Gastroesophageal sphincter (tissue), 4 donors: ENCODE measurements at places on chromosomes 11 and 22. TPM values are rescaled to one million over a fixed set of nuclear protein-coding genes. Genes with fewer than 3 reads are reported as not detected.
A peak's percentile ranks its signal among the peaks of the same experiment; 100 is the strongest.

GRCh38 chr11:31443802-31444201, 65.6 kb downstream of the IMMP1L start:
- ATAC-seq = no peak

DNA sequence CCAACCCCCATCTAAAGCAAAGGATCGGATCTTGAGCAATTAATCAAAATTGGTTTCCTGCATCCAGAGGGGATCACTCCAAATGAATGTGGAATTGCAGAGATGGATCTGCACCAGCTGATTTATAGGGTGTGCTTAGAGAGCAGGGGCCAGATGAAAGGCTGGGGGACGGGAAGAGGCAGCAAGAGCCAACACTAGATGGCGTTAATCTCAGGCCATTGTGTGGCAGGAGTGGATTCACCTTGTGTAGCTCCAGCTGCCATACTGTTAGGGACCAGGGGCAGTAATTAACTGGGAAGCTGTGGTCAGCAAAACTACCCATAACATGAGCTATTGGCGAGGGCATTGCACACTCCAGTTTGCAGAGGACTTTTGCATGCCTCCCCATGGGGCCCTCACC, 35.6 kb downstream of the SERPINH1 start:
- no peak for ATAC-seq

GRCh38 chr11:105774899-105775298, 165.0 kb downstream of the GRIA4 start:
- ATAC-seq = no peak

GRCh38 chr11:69834811-69835800, 15.9 kb upstream of the FGF3 start:
- no peak for ATAC-seq

DNA sequence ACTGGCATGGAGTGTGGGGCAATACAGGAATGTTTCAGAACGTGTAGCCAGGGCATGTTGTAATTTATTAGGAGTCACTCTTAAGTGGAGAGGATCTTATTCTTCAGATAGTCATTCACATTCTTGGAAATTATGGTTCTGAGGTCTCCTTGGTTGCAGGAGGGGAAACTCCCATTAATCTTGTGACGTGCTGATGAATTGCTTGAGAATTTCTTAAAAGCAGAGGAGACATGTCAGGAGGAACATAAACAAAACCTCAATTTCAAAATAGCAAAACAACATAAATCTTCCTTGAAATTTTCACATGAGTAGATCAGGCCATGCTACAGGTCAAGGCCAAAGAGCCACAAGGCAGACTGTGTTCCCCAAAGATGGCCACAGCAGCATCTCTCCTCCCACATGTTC, 50.4 kb downstream of the ADM start:
- peak; percentile 53 for ATAC-seq

DNA sequence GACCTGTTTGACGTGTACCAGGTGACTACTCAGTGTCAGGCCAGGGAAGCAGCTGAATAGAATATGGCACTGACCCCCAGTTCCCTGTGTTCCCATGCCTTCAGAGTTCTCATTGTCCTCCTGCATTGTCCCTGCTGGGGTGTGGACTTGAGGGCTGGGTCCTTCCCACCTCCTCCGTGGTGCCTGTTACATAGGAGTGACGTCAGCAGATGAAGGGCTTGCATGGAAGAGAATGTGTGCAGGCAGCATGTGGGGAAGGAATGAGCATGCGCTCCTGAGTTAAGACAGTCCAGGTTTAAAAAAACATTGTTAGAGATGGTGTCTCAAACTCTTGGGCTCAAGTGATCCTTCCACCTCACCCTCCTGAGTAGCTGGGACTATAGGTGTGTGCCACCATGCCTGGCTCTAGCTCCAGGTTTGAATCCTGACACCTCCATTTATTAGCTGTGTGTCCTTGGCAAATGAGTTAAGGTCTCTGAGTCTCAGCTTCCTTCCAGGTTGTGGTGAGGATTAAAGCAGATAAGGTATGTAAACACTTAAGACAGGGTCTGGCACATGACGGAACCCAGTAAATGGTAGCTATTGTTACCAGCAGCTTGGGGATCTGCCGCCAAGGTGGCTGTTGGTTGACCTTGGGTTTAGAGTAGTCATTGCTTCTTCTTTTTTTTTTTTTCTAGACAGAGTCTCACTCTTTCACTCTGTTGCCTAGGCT, 7.5 kb upstream of the SOX10 start:
- ATAC-seq = no peak

- no peak for ATAC-seq
Measured at GRCh38 chr11:117752721-117753237, 44.2 kb downstream of the DSCAML1 start.

- no peak for ATAC-seq
Measured at GRCh38 chr11:10752061-10752460, 1.0 kb downstream of the CTR9 start.

DNA sequence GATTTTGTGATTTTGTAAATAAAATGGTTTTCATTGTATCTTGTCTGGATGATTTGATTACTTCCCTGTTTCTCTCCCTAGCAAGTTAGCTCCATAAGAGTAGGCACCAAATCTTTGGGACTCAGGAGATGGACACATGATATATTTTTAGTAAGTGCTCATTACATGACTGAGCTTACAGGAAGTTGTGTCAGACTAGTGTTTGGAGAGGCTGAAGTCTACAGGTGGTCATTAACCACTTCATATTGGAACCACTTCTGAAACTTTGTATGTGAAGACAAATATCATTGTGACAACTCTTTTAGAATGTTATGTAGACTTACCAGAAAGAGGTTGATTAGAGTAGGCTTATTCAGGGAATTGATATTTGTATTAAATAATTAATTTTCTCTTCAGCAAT, 19.1 kb downstream of the ARHGAP42 start:
- no peak for ATAC-seq

The SPON1 gene
- 121 TPM for total RNA-seq

The LMNTD2 gene
- 2.1 TPM for total RNA-seq

DNA sequence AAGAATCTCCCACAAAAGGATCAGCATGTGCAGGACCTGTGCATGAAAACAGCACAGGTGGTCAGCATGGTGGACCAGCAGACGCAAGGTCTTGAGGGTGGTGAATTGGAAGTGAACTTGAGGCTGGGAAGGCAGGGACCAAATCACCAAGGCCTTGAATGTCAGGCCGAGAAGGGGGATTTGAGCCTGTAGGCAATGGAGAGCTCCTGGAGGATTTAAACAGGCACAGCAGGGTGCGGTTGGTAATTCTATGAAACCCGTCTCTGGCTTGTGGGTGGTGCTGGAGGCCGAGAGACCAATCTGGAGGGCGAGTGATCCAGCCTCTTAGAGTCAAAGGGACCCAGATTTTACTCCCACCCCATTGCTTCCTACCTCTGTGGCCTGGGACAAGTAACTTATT, 2.4 kb downstream of the TSKU start:
- no peak for ATAC-seq

DNA sequence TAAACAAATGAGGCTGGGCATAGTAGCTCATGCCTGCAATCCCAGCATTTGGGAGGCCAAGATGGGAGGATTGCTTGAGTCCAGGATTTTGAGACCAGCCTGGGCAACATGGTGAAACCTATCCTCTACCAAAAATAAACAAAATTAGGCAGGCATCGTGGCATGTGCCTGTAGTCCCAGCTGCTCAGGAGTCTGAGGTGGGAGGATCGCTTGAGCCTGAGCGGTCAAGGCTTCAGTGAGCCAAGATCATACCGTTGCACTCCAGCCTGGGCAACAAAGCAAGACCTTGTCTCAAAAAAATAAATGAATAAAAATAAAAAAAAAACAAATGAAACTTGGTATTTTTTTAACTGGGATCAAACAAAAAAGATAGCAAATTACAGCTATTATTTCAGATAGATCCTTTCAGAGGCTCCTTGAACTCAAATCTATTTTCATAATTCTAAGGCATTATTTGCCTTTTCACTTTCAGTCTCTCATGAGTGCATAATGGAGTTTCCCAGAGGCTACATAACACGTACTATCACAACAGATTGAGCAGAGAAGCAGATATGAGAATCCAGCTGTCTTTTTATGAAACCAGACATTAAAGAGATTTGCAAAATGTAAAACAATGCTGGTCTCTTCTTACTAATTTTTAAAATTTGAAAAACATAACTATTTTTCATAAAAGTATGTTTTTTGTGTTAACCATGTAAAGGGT, 23.1 kb downstream of the DDIAS start:
- ATAC-seq = no peak

- ATAC-seq = no peak
Measured at GRCh38 chr11:19963697-19964387, 196.4 kb downstream of the DBX1 start.

DNA sequence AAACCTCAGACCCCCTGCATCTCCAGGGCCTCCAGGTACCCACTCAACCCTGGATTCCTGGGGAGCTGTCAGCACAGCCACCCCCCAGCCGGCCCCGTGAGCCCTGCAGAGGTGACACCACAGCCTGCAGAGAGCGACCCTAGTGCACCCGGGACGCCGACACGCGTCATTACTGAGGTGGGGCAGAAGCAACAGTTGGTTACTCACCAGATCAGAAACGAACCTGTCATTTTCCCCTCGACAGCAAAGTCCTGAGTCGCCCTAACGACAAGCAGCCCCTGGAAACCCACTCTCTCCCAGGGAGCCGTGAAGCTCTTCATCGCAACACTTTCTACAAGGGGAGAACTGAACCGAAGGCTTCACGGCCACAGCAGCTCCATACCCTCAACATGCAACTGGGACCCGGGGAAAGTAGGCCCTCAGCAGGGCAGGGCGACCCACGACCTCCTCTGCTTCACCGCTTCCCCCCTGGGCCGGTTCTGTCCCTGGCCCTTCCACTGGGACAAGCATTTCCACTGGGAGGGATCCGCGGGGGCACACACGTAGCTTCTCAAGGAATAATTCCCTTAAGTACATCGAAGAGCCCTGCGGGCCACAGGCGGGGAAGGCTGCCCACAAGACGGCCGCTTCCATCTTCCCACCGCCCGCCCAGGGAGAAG, 1.6 kb downstream of the BRD1 start:
- ATAC-seq = no peak

The GLYATL2 gene
- not detected for total RNA-seq

The FXYD6 gene
- 76.7 TPM for total RNA-seq

DNA sequence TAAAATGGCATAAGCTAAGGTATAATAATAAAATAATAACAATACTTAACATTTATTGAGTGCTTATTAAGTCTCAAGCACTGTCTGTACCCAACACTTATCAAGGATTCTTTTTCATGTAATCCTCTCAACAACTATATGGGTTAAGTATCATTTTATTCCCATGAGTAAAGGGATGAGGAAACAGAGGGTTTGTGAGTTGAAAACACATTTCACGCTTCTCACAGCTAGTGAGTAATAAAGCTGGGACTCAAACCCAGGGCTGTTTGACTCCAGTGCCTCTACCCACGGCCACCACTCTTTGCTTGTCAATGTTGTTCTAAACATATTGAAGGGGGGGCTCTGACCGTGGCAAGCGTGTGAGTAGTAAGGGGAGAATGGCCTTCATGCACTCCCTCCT, 8.7 kb downstream of the CD3E start:
- ATAC-seq = no peak

The OR51B5 gene
- total RNA-seq = not detected

The FAM111B gene
- 0.13 TPM for total RNA-seq

DNA sequence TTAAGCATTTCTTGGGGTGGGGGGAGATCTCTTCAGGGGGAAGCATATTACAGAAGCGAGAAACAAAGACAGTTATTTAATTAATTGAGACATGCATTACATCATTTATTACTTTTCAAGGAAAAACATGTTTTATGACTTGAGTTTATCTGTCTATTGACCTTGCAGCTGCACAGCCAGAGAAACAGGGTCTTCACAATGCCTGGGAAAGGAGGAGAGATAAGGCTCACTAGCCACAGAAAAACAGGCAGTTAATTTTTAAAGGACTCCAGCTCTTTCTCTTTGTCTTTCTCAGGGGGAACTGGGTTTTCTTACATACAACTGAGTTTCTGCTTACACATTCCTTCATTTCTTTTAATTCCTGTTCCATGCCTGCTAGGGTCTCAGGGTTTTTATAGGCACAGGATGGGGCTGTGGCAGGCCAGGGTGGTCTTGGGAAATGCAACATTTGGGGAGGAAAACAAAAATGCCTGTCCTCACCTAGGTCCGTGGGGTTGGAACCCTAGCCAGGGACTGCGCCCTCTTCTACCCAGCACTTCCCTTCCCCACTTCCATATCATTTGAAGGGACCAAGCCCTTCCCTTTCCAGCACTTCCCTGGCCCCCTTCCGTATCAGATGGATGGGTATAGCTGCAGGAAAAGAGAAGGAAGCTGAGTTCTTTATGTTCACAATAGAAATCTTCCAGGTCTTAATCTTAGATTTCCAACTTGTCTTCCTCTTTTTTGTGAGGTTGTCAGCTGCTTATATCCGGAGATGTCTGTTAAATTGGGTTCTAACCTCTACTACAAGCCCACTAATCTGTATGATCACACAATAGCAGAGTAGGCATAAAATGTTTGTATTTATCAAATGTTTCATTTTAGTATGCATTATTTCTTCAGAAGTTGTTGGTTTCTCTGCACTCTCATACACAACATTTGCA, 38.3 kb downstream of the BIRC2 start:
- ATAC-seq = no peak

The NTM gene
- 11.5 TPM for total RNA-seq

DNA sequence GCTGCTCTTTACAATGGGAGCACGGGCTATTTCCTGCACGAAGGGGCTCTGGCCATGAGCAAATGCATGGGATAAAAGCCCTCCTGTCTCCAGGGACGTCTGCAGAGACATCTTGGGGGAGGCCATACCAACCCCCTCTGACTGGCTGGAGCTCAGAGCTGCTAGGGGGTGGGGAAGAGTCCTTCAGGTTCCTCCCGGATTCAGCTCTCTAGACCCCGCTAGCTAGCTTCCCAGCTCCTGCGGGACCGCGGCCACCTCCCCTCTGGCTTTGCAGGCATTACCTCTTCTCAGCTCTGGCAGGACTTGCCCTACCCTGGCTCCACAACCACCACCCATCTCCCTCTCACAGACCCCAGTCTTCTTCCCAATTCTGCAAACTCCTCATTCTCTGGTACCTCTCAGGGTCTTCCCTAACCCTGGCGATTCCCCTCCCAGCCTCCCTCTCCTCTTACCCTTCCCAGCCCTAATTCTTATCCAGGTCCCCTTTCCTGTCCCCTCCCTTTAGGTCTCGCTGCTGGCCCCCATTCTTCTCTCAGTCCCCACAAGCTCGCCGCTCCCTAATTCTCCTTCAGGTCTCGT, 802 bp downstream of the SYT13 start:
- no peak for ATAC-seq
